ENCODE measurements at places on chromosomes 4 and X.

GRCh38 chrX:19793471-19793870 is 93.9 kb downstream of the SH3KBP1 start:
- H3K36me3 ChIP-seq, result no peaks in the 10 kb centered on the region
- no peak overlapping the region for H3K27ac ChIP-seq
- no peaks in the 10 kb centered on the region for H3K4me1 ChIP-seq
- DNase-seq, result no peak
- no peak overlapping the region for H3K4me3 ChIP-seq

DNA sequence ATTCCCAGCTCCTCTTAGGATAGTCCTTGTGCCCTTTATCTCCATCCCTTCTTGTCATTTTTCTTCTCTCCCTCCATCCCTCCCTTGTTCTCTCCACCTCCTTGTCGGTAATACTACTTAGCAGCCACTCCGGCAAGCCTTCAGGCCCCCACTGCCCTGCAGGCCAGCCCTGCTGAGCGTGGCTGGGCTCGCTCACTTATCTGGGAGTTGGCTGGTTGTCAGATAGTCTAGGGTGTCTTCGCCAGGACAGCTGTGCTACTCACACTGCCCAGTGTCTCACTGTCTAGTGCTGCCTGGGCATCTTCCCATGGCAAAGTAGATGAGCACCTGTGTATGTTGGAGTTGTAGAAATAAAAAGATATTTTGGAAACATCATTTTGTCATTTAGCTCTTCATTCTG is 75.0 kb downstream of the STK32B start:
- H3K4me1 ChIP-seq, result no peaks in the 10 kb centered on the region
- no peak for DNase-seq
- no peaks in the 10 kb centered on the region for H3K36me3 ChIP-seq
- H3K27ac ChIP-seq, result no peak overlapping the region

DNA sequence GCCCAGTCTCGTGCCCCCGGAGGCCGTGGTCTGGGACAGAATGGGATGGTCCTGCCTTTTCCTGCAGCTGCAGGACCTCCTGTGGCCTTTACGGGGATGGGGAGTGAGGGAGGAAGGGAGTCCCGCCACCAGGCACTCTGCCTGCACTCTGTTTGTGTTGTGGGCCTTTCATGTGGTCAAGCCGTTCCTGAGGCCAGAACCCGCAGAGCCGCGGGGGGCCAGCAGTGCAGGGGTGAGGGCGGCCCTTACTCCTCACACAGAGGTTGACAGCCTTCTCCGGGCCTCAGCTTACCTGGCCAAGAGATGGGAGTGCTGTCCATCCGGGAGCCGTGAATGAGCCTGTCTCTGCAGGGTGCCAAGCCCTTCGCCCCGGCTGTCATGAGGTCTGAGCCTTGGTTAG is 230.7 kb downstream of the AFAP1 start:
- H3K27ac ChIP-seq, result no peak overlapping the region
- no peak for DNase-seq
- H3K27me3 ChIP-seq, result no peaks in the 10 kb centered on the region
- H3K36me3 ChIP-seq, result no peaks in the 10 kb centered on the region
- no peaks in the 10 kb centered on the region for H3K4me1 ChIP-seq

DNA sequence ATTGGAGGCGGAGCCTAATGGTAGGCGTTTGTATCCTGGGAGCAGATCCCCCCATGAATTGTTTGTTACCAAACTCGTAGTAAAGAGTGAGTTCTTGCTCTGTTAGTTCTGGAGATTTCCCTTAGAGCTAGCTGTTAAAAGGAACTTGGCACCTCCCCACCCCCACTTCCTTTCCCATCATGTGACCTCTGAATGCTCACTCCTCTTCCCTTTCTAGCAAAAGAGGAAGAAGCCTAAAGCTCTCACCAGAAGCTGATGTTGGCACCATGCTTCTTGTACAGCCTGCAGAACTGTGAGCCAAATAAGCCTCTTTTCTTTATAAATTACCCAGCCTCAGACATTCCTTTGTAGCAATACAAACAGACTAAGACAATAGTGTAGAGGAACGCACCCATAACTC is 13.8 kb upstream of the ATOH1 start:
- no peak overlapping the region for H3K27ac ChIP-seq
- no peak overlapping the region for H3K4me3 ChIP-seq

DNA sequence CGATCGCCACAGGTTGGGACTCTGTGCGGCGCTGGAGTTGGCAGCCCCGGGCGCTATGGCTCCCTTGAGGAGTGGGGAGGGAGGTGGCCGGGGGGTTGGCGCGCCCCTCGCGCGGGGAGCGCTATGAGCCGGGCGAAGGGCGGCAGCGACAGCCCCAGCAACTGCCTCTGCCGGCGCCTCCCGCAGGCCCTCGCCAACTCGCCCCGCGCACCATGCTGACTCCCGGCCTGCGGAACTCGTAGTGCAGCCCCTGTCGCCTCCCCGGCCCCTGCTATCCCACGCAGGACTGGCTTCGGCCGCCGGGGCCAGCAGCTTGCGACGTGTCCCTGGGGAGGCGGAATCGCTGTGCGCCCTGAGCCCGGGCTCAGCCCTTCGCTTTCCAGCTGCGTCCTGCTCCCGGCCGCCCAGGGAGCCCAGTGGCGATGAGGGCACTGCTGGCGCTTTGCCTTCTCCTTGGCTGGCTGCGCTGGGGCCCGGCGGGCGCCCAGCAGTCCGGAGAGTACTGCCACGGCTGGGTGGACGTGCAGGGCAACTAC is 415 bp downstream of the SHISA3 start:
- H3K4me1 ChIP-seq, result peaks cover 12% of the 10 kb centered on the region
- H3K36me3 ChIP-seq, result no peaks in the 10 kb centered on the region
- H3K27ac ChIP-seq, result peak overlapping the region; percentile 20

GRCh38 chr4:169115897-169116254 is 105.8 kb upstream of the CBR4 start:
- peak; percentile 73 for DNase-seq
- H3K27ac ChIP-seq, result peak overlapping the region; percentile 77
- no peak overlapping the region for H3K4me3 ChIP-seq
- H3K36me3 ChIP-seq, result peaks cover 12% of the 10 kb centered on the region
- peaks cover 9% of the 10 kb centered on the region for H3K4me1 ChIP-seq

GRCh38 chr4:149910604-149911350 is 95.1 kb upstream of the IQCM start:
- H3K27ac ChIP-seq, result no peak overlapping the region
- H3K36me3 ChIP-seq, result no peaks in the 10 kb centered on the region
- DNase-seq, result no peak

- no peak for DNase-seq
- peaks cover 6% of the 10 kb centered on the region for H3K4me1 ChIP-seq
- no peak overlapping the region for H3K27ac ChIP-seq
- peak overlapping the region; percentile 80 for H3K4me3 ChIP-seq
- H3K27me3 ChIP-seq, result no peaks in the 10 kb centered on the region
Measured at GRCh38 chr4:109816894-109817293, 1.3 kb downstream of the GAR1 start.

GRCh38 chr4:124055896-124056295 is 656.6 kb downstream of the ANKRD50 start:
- peaks cover 2% of the 10 kb centered on the region for H3K4me1 ChIP-seq
- H3K27ac ChIP-seq, result peak overlapping the region; percentile 53
- H3K4me3 ChIP-seq, result no peak overlapping the region
- DNase-seq, result no peak
- no peaks in the 10 kb centered on the region for H3K36me3 ChIP-seq

DNA sequence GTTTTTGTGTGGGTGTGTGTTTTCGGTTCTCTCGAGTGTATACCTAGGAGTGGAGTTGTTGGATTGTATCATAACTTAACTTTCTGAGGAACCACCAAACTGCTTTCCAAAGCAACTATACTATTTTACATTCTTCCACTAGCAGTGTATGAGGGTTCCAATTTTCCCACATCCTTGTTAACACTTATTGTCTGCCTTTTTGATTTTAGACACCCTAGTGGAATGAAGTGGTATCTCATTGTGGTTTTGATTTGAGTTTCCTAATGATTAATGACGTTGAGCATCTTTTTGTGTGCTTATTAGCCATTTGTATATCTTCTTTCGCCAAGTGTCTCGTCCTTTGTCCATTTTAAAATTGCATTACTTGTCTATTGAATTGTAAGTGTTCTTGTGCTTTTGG is 118.6 kb downstream of the REPS2 start:
- H3K27ac ChIP-seq, result no peak overlapping the region
- H3K4me1 ChIP-seq, result no peaks in the 10 kb centered on the region
- no peaks in the 10 kb centered on the region for H3K36me3 ChIP-seq
- DNase-seq, result no peak
- H3K27me3 ChIP-seq, result no peaks in the 10 kb centered on the region

- H3K27ac ChIP-seq, result no peak overlapping the region
- DNase-seq, result no peak
- no peaks in the 10 kb centered on the region for H3K36me3 ChIP-seq
- no peaks in the 10 kb centered on the region for H3K4me1 ChIP-seq
Measured at GRCh38 chr4:104983615-104984179, 163.0 kb upstream of the TET2 start.

- no peak overlapping the region for H3K27ac ChIP-seq
- DNase-seq, result no peak
- H3K4me1 ChIP-seq, result no peaks in the 10 kb centered on the region
Measured at GRCh38 chr4:42905591-42905990, 13.1 kb downstream of the GRXCR1 start.

DNA sequence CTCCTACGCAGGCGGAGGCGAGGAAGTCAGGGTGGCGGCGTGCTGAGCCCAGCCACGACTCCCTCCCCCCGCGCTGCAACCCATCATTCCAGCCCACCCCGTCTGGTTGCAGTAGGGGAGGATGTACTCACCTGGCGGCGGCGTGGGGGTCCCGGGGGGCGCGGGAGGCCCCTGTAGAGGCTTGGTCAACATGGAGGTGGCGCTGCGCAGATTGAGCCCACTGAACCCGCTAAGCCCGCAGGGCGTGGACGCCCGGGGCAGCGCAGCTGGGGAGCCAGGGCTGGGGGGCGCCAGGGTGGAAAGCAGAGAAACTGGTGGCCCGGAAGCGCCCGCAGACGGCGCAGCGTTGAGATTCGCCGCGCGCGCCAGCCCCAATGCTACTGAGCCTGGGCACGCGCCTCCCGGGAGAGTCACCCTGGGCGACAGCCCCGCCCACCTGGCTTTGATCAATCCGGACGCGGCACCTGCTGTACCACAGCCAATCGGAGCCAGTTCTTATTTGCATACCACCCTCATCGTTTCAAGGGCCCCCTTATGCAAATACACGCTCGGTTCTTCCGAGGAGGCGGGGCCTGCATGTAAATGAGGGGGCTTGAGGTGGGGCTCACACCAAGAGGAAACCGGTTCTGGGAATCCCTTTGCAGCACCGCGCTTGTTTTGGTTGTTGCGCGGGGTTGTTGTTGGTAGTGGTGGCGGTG is at the start of gene PIM2:
Gene PIM2 (minus strand): TSS at position 382 of the 698 bp plus-strand sequence. CDS start 190 bp downstream, at position 192.
- peaks cover 3% of the 10 kb centered on the region for H3K4me1 ChIP-seq
- peaks cover 10% of the 10 kb centered on the region for H3K36me3 ChIP-seq
- DNase-seq, result peak; percentile 95

- no peaks in the 10 kb centered on the region for H3K36me3 ChIP-seq
- no peaks in the 10 kb centered on the region for H3K27me3 ChIP-seq
- no peaks in the 10 kb centered on the region for H3K4me1 ChIP-seq
- no peak for DNase-seq
Measured at GRCh38 chr4:125741825-125742452, 427.2 kb downstream of the FAT4 start.

- DNase-seq, result no peak
- no peaks in the 10 kb centered on the region for H3K4me1 ChIP-seq
- H3K36me3 ChIP-seq, result no peaks in the 10 kb centered on the region
- H3K4me3 ChIP-seq, result no peak overlapping the region
Measured at GRCh38 chr4:182863501-182863900, 53.7 kb downstream of the DCTD start.

DNA sequence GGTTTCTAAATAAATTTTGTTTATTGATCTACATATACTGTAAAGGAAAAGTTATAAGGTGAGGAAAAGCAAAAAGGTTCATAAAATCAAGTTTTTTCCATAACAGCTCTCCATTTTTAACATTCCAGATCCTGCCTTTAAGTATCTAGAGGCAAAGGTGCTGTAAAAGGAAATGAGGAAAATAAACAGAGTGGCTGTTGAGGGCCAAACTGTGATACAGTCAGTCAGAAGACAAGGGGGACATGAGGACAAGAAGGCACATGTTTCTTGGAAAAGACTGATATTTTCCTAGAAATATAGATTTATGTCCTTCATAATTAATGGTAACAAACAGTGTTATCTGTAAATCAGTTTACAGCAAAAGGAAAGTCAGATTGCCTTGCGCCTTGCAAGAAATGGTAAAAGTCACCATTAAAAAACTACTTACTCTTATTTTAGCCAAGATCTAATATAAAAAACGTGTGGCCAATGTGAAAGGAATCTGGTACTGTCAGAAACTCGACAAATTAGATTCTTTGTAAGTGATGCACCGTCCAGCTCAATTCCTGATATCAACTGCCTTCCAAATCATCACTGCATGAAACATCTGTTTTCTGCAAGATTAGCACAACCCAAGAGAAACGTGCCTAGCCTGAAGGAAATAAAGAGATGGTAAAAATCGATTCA is 34.0 kb upstream of the VEGFD start:
- H3K27me3 ChIP-seq, result no peaks in the 10 kb centered on the region
- H3K36me3 ChIP-seq, result no peaks in the 10 kb centered on the region
- no peak overlapping the region for H3K4me3 ChIP-seq
- no peak overlapping the region for H3K27ac ChIP-seq

DNA sequence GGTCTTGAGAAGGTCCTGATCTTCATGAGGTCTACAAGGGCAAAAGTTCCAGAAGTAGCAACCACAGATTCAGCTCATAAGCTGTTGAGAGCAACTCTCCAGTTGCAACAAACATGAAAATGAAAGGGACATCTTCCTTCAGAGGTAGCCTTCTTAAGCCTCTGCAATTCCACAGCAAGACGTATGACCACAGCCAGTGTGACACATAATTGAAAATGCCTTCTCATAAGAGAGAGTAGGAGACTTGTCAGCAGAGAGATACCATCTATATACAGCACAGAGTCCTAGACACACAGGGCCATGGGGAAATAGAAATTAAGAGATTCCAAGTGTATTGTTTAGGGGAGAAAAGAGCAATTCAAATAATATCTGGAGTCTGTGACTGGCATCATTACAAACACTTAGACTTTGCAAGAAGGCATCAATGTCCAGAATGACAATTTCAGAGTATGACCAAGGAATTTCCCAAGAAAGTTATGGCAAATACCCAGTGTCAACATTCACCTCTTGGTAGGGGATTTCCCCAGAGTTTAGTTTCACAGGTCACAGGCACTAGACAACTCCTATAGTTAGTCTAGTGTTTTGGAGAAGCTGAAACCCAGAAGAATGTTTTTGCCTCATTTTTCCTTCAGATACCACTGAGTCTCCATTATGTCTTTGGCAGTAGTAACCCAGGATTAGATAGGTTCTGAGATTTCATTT is 340.3 kb downstream of the ZNF674 start:
- no peak overlapping the region for H3K27ac ChIP-seq
- no peaks in the 10 kb centered on the region for H3K4me1 ChIP-seq
- no peaks in the 10 kb centered on the region for H3K36me3 ChIP-seq
- DNase-seq, result no peak
- H3K4me3 ChIP-seq, result no peak overlapping the region
